ENCODE measurements at places on chromosomes 13 and 19.
A peak's percentile ranks its signal among the peaks of the same experiment; 100 is the strongest.

DNA sequence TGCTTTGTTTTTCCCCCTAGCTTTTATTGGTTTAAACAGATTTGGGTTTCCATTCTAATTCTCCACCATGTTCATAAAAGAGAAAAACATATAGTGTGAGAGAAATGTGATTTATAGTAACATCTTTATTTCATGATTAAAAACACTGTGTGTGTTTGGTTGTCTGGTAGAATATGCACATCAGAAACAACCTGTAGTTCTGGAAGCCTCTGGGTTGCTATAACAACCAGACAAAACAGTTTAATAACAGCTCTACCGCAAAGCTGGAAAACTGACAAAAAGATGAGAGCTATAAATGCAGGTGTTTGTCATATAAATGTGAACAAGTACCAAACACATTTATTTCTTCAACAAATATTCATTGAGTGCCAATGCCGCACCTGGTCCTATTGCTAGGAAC, 9.8 kb downstream of the KBTBD6 start:
- DNase-seq, result no peak

DNA sequence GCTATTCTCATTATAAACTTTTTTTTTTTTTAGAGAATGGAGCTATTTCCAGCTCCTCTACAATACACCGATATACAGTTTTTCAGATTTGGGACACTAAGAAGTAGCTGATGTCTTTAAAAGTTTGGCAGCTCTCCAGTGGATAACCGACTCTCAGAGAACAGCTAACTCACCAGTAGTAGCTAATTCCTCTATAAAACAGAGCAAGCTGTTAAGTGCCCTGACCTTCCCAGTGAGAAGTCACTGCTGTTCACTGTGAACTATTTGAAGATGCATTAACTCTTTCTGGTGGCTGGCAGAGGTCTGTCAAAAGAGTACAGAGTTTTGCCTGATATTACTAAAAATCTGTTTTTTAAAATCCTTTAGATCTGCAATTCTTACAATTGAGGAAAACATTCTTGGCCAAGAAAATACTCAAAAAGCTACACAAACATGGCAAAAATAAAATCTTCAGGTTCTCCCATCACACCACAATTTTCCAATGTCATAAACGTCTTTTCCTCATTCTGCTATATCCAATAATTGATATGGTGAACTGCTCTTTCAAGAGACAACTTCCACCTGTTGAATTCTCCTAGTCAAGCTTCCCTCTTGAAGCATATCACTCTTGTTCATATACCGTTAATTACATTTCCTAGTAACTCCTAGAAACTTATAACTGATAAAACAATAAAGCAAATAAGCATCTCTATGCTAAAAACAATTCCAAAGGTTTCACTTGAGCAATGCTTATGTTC, 44.2 kb downstream of the TBC1D4 start:
- DNase-seq, result peak; percentile 47

GRCh38 chr19:44653977-44654774, 10.5 kb downstream of the PVR start:
- DNase-seq, result peak; percentile 88

- peak; percentile 93 for DNase-seq
These were observed at the start of gene FBXL3 for GRCh38 chr13:77026861-77027621. Gene FBXL3 (minus strand): TSS chr13:77027159. CDS start chr13:77021860, 5,299 bp downstream.

GRCh38 chr13:47426126-47426849, 529.4 kb upstream of the HTR2A start:
- DNase-seq, result no peak

GRCh38 chr13:77033717-77034302, 6.9 kb upstream of the FBXL3 start:
- DNase-seq, result no peak

DNA sequence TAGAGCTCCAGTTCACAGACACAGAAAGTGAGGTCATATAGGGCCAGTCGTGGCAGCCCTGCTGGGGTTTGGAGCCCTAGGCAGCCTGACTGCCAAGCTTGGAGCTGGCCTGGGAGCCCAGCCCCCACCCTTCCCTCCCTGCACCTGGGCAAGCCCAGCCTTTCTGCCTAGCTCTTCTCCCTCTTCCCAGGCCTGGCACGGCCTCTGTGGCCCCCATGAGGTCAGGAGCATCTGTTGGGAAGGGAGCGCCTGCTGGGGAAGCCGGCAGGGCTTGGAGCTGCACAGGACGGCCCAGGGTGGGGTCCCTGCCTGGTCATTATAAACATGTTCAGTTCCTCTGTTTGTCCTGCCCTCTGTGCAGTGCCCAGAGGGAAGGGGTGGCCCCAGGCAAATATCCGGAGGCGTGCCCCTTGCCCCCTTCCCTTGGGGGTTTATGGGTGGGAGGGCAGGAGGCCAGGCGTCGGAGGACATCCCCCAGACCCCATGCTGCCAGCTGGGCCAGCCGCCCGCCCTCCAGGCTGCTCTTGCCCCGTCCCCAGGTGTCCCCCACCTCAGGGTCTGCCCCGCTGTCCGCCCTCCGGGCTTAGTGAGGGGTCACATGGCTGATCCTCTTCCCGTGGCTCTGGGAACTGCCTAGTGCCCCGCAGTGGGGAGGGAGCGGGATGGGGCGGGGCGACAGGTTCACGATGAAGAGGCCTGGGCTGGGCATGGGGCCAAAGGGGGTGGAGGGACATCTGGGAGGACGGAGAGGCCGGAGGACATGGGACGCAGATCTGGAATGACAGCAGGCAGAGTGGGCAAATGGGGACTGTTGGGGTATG, 30.0 kb upstream of the NCCRP1 start:
- no peak for DNase-seq

DNA sequence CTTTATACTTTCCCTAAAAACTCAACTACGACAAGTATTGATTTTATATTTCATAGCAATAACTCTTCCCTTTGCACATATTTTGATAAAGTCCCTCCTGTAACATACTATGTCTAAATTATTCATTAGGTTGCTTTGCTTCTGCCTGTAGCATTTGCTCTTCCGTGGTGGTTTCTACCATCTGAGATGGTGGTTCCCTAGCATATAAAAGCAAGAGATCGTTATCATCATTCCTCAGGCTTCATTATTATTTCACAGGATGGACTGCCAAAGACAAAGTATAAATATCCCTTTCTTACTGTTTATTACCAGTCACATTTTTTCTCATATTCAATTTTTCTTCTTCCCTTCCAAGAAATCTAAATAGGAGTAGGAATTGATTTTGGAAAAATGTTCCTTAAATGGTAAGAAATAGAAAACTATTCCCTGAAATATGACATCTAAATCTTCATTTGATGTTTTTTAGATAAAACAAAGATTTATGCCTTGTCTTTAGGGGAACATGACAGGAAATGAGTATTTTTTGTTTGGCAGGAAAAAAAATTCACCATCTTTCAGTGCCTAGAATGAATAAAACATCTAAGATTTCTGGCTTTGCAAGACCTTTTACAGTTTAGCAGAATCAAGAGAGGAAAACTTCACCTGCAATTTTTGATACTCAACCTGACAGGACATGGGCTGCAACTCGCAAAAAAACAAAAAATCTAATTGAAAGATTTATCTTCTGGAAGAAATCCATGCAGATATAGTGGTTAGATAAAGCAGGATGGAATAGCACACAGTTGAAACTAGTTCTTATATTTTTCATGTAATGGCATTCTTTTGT, 340.0 kb downstream of the SPRY2 start:
- peak; percentile 17 for DNase-seq

Data from hematopoietic multipotent progenitor cell treated with erythropoietin and hydrocortisone succinate and interleukin-3 and kit ligand, for 4 days (in vitro differentiated cells).